Eye (tissue), 1 donor: ENCODE measurements at places on chromosomes 2 and 18.

- DNase-seq: no peak
Measured at GRCh38 chr2:97718051-97718882, 4.9 kb downstream of the ZAP70 start.

DNA sequence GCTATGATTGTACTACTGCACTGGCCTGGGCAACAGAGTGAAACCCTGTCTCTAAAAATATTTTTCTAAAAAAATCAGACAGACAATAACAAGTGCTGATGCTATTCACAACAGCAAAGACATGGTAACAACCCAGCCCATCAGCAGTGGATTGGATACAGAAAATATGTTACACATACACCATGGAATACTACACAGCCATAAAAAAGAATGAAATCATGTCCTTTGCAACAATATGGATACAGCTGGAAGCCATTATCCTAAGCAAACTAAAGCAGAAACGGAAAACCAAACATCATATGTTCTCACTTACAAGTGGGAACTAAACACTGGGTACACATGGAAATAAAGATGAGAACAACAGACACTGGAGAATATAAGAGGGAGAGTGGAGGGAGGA, 19.9 kb downstream of the FAM161A start:
- no peak for DNase-seq

DNA sequence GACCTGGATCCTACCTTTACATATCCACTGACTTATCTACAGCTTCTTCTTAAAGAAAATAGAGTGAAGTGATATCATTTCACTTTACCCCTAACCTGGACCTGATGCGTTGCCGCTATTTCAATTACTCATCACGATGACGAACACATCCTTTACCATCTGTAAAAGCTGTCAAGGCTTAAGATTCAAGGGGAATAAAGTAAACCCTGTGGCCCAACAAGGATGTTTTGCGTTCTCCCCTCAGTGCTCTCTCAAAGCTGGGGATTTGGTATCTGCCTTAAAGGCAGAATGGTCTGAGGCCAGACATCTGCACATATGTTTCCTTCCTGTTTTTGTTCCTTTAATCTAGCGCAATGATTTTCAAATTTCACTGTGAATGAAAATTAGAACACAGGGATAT, 100.1 kb upstream of the KLF7 start:
- peak; percentile 9 for DNase-seq

- peak; percentile 31 for DNase-seq
Measured at GRCh38 chr2:100237163-100237562, 85.1 kb downstream of the LONRF2 start.

DNA sequence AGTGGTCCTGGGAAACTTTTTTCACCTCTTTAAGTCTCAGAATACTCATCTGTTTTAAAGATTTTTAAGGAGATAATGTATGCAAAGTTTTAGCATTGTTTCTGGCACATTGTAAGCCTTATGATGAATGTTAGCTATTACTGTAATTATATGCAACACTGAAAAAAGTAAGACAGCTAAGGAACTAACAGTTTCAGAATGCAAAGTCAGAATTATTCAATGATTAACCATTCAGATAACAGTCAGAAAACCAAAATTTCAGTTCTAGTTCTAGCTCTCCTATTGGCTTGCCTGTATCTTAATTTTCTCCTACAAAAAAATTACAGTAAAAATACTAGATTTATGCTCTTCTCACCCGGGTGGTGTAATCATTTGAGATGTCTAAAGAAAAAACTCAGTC, 101.1 kb downstream of the SLC4A10 start:
- DNase-seq: no peak

DNA sequence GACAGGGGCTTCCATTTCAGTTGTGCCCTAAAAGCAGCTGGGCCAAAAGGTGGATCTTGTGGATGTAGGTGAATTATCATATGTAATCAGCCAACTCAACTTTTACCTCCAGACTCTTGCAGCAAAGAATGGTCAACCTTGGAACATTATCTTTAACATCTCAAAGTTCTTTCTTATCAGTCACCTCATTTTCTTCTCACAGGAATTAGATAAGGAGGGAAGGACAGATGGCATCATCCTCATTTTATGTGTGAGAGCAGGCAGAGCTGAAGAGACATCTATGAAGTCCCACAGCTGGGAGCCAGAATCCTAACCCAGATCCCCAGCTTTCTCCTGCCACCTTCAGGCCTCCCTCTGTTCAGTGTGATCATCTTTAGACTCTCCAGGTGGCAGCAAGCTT, 182.1 kb downstream of the MGAT5 start:
- DNase-seq: no peak

DNA sequence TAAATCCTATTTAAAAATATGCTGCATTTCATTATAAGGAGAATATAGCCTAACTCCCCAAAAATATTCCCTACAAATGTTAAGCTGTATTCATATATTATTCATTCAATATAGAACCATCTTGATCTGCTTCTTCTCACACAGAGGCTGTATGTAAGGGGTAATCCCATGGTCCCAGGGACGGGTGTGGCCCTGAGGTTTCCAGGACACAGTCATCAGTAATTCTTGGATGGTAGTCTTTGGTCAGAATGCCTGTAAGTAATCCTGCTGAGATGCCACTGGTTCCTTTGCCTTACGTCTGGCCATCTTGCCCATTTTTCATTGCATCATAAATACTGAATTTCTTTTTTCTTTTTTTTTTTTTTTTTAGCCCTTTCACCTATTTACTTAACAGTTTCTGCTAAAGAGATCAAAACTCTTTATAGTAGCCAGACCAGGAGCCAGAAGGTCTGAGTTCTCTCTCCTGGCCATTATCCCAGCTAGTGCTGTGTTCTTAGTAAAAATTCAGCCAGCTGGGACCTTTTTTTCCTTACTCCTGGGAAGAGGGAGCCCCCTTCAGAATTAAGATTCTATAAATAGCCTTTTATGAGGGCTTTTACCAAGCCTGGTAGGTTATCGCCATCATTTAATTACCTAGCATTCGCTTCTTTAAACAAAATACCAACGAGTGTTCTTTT, 134.9 kb downstream of the SOX11 start:
- DNase-seq: no peak

- DNase-seq: no peak
Measured at GRCh38 chr18:76604108-76604934, 109.3 kb upstream of the ZNF516 start.

DNA sequence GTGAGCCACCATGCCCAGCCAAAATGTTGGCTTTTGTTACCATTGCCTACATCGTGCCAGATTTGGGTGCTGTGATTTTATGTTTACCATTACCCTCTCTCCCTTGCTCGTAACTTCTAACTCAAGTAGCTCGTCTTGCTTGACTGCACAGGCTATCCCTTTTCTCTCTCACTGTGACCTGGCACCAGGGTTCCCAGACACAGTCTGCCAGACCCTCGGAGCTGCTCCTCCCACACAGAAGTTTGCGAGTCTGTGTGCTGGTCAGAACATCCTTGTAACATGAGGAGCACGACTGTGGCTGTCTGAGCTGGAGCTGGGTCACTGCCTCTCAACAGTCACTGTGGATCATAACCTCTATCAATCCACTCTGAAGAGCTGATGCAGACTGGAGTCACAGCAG, 152.5 kb upstream of the ACKR3 start:
- no peak for DNase-seq

DNA sequence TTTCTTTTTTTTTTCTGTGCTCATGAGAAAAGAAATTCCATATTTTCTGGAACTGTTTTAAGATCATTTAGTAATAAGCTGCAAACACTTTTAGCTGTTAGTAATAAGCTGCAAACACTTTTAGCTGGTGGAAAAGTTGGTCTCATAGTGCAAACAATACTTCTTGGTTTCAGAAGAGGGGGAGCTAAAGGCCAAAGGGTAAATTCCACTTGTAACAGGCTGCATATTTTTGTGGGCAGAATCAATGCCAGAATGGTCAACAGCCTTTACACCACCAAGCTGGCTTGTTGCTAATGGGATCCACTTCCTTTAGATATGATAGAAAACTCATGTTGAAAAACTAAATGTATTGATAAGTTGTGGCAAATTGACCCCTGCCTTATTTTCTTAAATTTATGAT, 356.8 kb downstream of the NR4A2 start:
- DNase-seq: peak; percentile 27

DNA sequence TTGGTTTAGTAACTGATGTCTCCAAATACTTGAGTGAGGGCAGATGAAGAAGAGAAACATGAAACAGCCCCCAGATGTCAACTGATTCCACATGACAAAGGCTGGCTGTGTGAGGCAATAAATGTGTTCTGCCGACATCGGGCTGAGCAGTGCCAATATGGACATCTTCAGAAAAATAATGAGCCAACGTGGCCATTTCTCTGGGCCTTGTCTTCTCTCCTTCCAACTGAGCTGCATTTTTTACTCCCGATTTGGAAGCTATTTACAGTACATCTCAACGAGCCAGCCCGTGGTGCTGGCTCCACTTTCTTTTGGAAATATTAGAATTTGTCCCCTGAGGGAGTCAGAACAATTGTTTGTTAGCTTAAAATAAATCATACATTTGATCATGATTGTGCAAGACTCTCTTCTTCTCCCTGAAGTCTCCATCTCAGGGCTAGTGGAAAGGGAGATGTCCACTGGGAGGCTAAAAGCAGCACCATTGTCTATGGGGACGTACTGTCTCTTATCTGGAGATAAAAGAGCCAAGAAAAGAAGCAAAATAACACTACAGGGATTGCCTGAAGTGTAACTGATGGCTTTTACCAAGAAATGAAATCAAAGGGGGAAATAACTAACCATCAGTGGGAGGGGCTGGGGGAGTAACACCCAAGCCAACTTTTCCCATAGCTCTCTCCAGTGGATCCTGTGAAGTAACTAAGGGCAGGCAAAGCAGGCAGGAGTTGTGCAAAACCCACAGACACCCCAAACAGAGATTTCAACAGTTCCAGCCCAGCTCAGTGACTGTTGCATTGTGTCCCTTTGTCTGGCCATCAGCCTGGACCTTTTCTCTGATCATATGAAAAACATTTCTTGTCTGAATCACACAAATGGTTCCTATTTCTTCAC, 114.8 kb downstream of the RDH14 start:
- no peak for DNase-seq

DNA sequence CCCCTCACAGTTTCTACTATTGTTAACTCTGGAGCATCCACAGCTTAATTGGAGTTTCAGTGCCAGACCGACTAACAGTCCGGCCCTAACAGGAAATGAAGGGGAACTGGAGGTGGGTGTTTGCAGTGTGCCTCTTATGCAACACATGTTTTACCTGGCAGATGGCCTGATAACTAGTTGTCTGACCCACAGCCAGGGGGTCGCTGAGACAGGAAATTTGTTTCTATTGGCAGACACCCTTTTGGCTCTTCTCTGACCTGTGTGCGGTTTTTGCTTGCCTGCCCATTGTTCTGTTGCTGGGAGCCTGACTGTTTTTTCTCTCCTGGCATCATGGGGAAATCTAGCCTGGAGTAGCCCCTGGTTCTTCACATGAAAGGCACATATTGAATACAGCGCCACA, 1329.8 kb downstream of the DSC3 start:
- DNase-seq: no peak

- no peak for DNase-seq
Measured at GRCh38 chr2:28997237-28997846, 16.2 kb downstream of the TOGARAM2 start.

DNA sequence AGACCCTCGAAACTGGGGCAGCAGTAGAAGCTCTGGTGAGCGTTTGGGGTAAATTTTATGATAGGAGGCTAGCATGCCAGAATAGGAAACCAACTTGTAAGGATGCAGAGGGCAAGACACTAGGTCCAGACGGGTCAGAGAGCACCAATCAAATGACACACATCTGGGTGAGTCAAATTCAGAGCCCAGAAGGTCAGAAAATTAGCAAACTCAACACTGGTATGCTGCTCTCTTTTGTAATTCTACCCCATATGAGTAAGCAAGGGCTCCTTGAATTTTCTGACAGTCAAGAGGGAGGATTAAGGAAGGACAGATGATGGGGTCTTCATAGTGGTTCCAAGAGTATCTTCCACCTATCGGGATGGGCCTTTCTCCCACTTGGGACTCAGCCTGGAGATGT, 209.8 kb downstream of the BCL2 start:
- DNase-seq: no peak

GRCh38 chr18:57837917-57838548, 34.9 kb upstream of the ATP8B1 start:
- no peak for DNase-seq

DNA sequence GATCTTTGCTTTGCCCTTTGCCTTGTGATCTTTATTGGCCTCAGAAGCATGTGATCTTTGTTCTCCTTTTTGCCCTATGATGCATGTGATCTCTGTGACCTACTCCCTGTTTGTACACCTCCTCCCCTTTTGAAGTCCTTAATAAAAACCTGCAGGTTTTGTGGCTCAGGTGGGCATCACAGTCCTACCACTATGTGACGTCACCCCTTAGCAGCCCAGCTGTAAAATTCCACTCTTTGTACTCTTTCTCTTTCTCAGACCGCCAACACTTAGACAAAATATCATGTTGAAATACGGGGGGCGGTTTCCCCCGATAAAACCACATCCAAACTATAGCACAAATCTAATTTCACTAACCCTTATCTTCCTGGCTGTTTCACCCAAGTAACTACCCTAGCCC, 76.7 kb upstream of the RAPGEF4 start:
- DNase-seq: no peak

DNA sequence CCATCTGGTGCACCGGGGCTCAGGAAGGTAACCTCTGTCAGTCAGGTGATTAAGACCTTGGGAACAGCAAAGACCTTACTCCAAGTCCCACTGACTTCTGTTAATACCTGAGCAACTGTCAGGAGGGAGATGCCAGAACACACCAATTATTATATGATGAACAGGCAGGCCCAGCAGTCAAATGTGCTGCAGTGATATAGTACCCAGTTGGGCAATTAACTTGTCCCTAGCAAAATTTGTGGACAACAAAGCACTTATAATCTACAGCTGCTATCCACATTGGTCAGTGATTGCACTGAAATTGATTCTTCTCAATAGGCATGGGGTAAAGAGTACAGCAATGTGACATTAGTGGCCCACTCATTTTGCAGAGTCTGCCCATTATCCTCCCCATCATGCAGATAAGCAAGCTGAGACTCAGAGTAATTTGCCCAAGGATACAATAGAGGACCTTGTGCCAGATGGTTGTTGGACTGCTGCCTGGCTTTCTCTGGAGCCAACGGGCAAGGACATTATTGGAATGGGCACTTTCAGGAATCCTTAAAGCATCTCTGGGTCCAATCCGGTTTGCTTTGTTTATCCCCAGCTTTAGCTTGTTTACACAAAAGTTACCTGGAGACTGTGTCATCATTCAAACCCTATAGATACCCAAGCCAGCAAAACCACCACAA, 147.6 kb downstream of the CCBE1 start:
- no peak for DNase-seq

- DNase-seq: peak; percentile 83
Measured at GRCh38 chr2:43950383-43951008, 45.3 kb downstream of the LRPPRC start.

GRCh38 chr2:210363261-210363660, 48.3 kb upstream of the MYL1 start:
- no peak for DNase-seq

DNA sequence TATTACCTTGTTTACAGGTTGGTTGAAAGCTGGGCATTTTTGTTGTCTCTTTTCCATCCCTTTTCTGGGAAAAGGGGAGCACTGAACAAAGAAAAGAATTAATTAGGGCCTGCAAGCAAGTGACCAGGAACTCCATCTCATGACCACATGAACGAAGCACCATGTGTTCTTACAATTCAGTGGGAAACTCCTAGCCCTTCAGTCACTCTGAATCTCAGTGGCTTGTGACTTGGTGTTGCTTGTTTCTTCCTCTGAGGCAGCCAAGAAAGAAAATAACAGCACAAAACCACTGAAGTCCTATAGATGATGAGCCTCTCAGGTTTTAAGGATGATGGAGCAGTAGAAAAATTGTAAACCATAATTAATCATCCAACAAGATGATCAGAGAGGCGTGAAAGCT, 129.1 kb upstream of the CAB39 start:
- DNase-seq: no peak

GRCh38 chr18:27428716-27429475, 243.8 kb upstream of the CHST9 start:
- no peak for DNase-seq
